ENCODE measurements at places on chromosomes 7 and 10.

DNA sequence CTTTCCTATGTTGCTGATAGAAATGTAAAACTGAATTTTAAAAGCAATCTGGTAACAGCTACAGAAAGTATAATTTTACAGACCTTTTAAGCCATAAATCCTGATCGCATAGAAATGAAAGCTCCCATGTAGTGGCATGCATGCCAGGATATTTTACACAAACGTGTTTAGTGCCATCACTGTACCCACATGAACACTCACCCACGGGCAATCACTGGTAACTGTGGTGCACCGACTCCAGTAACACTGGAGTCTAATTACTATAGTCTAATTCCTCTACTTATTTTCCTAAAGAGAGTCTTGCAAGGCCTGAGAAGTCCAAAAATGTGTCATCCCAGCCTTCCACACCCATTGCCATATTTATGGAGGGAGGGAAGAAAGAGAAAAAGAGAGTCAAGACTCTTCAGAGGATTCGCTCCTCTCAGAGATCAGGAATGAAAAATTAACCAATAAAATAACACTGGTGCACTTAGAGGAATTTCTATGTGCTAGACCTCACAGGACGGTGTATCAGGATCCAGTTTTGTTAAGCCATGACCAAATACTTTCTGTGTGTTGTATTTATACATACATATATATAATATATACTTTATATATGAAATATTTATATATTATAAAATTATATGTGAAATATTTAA is 48.9 kb upstream of the AKR1C1 start:
- no peak for DNase-seq

- no peak for DNase-seq
Measured at GRCh38 chr7:28708033-28708951, 249.8 kb downstream of the TRIL start.

- no peak for DNase-seq
Measured at GRCh38 chr10:2012209-2012608, 274.9 kb upstream of the ADARB2 start.

- DNase-seq, result no peak
Measured at GRCh38 chr10:74924251-74924963, 98.0 kb downstream of the KAT6B start.

- DNase-seq, result no peak
Measured at GRCh38 chr7:15543256-15543655, 18.6 kb downstream of the AGMO start.

- DNase-seq, result no peak
Measured at GRCh38 chr10:5187867-5188266, 2.9 kb upstream of the AKR1C8 start.

DNA sequence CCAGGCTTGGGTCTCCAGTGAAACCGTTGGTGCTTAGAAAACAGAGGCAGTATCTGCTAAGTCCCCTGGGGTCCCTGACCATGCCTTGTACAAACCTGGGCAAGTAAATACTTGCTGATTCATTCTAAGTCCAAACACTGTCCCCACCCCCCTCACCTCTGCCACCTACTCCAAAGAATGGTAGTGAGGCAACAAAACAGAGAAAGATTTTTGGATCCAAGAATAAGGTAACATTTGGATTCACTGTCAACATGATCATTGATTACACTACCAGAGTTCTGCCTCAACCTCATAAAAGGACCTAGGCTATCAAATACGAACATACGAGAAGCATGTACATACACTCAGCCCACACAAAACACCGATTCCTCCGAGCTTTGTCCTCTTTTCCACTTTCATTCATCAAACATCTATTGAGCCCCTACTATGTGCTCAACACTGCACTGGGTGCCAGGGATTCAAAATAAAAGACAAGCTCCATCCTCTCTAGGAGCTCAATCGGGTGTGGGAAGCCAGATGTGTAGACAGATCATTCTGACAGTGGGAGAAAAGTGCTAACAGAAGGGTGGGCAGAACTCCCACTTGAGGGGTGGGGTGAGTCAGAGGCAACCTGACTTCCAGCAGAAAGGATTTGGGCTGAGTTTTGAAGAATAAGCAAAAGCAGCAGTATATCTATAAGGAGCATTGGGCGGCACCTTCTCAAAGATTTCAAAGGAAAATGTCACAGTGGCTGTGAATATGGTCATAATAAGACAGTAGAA is 71.2 kb downstream of the GFRA1 start:
- DNase-seq, result no peak

DNA sequence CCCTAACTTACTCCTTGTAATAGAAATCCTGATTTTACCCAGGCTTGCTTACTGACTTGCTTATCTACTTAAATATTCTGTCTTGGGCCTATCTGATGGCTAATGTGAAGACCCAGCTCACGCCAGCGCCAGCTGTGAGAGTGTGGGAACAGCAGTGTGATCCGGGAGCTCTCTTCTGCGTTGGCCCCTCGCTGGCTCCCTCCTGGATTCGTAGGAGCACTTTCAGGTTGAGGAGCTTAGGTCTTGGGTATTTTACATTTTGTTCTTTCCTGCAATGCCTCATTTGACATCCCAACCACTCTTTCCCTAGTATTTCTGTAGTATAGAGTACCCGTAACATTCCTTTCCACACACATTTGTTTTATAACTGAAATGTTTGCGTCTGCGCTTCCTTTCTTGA is 51.7 kb downstream of the CREM start:
- DNase-seq, result no peak

- DNase-seq, result no peak
Measured at GRCh38 chr7:45975847-45976484, 54.9 kb upstream of the IGFBP3 start.

DNA sequence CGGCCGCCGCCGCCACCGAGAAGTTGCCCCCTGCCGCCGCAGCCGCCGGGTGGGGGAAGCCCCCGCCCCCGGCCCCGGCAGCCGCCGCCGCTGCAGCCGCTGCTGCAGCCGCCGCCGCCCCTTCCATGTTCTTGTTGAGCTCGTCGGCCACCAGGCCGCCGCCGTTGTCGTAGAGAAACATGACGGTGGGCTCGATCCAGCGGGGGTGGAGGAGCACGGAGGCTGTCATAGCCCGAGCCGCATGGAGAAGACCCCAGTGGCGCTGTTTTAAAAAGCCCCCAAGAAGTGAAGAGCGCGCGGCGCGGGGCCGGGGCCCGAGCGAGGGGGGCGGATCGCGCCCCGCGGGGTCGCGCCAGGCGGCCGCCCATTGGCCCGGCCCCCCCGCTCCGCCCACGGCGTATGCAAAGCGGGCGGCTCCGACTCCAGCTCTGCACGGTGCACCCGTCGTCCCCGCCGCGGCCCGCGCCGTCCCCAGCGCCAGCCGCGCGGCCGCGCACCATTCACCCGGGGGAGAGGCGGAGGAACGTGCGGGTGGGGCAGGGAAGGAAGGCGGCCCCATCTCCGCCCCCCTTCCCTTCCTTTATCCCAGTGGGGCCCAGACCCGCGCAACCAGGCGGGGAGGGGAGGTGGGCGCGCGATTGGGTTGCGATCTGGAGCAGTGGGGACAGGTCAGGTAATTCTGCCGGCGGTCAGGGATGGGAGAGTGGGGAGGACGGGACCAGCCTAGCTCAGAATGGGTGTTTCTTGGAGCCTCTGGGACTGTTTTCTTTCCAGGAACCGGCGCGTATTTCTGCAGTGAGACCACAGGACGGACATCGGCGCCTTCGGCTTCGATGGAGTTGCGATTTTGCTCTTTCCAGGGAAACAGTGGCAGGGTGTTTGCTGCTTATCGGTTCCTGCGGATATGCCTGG is at the start of gene HOXA13:
Gene HOXA13 (minus strand): TSS at position 243 of the 912 bp plus-strand sequence. CDS start 14 bp downstream, at position 229.
- DNase-seq, result no peak

All from stimulated activated CD4-positive, alpha-beta T cell treated with anti-CD3 and anti-CD28 coated beads, Interleukin-2, amount 100 ng/mL, for 48 hours (primary cell).